ENCODE measurements at places on chromosomes 4 and X. TPM values are rescaled to one million over a fixed set of nuclear protein-coding genes. Genes with fewer than 3 reads are reported as not detected.

DNA sequence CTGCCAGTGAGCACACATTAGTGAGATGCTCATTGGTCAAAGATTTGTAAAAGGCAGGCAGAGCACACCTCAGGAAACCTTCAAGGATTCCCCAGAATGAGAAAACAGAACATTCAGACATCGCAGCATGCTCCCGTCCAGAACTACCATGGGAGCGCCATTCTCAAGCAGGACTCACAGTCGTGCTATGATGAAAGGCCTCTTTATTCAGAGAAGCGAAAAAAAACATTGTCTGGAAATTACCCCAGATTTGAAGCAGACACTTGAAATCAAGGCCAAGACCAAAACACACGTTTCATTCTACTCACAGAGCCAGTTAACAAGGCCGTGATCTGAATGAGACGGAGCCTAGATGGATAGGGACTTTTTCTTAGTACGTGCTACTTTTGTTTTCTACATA lies 961.8 kb upstream of the TENM3 start:
- peak; percentile 41 for DNase-seq
- no peaks in the 10 kb centered on the region for H3K36me3 ChIP-seq
- no peaks in the 10 kb centered on the region for H3K4me1 ChIP-seq
- H3K4me3 ChIP-seq = no peak overlapping the region
- peak overlapping the region; percentile 45 for H3K27ac ChIP-seq

DNA sequence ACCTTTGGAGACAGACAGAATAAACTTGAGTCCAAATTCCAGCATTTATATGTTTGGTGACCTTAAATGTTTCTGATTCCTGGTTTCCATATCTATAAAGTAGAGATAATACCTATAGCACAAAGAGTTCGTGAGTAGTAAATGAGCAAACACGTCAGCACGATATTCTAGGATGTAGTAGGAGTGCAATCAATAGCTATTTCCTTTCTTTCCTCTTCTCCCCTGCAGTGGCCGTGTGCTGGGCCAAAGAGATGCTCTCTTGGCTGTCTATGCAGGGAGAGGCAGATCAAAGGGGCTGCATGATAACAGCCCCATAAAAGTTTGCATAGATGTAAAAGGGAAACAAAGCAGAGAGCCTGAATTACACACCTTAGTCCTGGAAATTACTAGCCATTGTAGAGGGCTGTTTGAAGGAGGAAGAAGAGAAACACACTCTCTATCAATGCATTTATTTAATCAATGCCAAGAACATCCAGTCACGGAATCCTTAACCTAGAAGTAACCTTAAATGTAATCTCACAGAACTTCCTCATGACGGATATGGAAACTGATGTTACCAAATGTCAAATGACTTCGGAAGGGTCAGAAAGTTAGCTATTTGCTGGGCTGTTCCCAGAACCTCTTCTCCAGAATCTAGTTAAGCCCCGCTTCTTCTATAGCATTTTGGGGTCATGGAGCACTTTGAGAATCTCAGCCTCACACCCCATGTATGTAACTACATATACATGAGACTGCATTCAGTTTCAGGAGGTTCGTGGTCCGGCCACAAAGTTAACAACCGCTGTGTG lies 35.5 kb upstream of the PLAC8 start:
- no peaks in the 10 kb centered on the region for H3K4me1 ChIP-seq
- H3K27me3 ChIP-seq = no peaks in the 10 kb centered on the region
- H3K36me3 ChIP-seq = no peaks in the 10 kb centered on the region
- no peak overlapping the region for H3K4me3 ChIP-seq
- DNase-seq = no peak

DNA sequence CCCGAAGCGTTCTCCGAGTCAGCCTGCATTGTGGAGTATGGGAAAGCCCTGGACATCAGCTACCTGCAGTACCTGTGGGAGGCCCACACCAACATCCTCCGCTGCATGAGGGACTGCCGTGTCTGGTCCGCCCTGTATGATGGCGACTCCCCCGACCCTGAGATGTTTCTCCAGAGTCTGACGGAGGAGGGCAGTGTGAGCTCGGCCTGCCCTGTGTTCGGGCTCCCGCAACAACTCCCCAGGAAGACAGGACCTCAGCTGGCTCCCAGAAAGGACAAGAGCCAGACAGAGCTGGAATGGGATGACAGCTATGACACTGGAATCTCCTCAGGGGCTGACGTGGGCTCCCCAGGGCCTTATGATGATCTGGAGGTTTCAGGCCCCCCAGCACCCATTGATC lies 111.3 kb downstream of the GATB start:
- DNase-seq = no peak
- no peaks in the 10 kb centered on the region for H3K27me3 ChIP-seq
- H3K27ac ChIP-seq = no peak overlapping the region
- H3K4me1 ChIP-seq = peaks cover 2% of the 10 kb centered on the region

DNA sequence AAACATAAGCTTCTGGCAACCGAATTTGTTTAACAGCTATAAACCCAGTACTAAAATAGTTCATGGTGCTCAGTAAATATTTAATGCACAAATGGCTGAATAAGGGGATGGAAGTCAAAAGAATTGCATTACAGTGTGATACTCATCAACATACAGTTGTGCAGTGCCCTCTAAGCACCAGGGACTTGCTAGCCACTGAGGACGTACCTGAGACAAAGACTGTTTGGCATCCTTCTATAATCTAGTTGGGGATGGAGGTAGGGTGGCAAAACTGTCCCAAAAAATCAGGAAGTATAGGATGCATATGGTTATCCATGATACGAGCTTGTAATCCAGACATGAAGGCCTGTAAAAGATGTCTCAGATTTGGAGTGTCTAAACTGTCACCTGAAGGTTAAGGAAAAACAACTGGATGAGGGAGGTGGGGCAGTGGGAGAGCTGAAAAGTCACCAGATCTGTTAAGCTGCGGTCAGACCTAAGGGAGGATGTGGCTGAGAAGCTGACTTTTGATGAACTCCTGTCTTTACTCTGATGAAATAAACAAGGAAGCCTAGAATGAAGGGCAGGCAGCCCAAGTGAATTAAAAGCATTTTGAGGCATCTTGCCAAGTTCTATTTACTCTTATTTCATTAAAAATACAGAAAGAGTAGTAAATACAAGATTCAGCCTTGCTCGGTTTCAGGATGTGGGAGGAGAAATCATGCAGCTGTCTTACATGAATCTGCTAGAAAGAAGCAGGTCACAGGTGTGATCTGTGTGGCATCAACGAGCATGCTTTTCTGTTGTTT lies 12.0 kb upstream of the CD38 start:
- no peaks in the 10 kb centered on the region for H3K27me3 ChIP-seq
- no peak overlapping the region for H3K4me3 ChIP-seq
- no peaks in the 10 kb centered on the region for H3K36me3 ChIP-seq
- no peak for DNase-seq
- no peak overlapping the region for H3K27ac ChIP-seq

- no peak for DNase-seq
- no peaks in the 10 kb centered on the region for H3K36me3 ChIP-seq
- peaks cover 12% of the 10 kb centered on the region for H3K27me3 ChIP-seq
- no peaks in the 10 kb centered on the region for H3K4me1 ChIP-seq
- no peak overlapping the region for H3K4me3 ChIP-seq
Observed at GRCh38 chrX:105650986-105651385, 171.4 kb upstream of the NRK start.

DNA sequence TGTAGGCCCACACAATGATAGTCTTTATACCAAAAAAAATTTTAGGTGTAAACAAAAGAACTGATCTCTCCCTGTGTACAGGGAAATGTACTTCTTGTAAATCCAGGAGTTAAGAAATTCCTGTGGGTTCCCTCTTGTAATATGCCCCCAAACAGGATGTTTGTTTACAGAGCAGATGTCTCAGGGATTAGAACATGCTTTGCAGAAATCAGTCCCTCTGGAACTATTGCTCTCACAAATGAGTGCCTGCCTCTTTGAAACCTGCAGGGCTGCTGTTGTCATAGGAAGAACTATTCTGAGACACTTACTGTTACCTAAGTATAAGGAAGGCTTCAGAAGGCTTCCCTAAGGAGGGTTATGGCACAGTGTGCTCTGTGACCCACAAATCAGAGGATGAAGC lies 35.6 kb downstream of the PAK3 start:
- no peak overlapping the region for H3K27ac ChIP-seq
- H3K4me3 ChIP-seq = no peak overlapping the region
- no peak for DNase-seq
- H3K4me1 ChIP-seq = no peaks in the 10 kb centered on the region

Gene SLIT2
- 84.7 TPM for total RNA-seq

DNA sequence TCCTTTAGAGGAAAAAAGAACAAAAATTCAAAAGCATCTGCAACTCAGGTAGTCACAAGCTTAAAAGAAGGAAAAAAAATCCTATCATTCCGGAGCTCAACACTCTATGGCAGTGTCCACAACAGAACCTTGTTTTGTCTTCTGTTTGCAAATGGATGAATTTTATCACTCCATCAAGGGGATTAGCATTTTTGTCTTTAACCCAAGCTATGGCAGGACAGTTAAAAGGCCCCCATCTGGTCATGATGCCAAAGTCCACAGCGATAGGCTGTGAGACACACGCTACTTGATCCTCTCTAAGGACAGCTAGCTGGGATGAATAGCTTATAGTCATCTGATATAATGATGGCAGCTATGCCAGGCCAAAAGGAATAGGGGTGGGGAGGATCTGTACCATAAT lies 16.6 kb downstream of the AMER1 start:
- no peak for DNase-seq
- no peak overlapping the region for H3K27ac ChIP-seq
- H3K27me3 ChIP-seq = no peaks in the 10 kb centered on the region
- peaks cover 29% of the 10 kb centered on the region for H3K36me3 ChIP-seq

- no peaks in the 10 kb centered on the region for H3K4me1 ChIP-seq
- no peaks in the 10 kb centered on the region for H3K36me3 ChIP-seq
- H3K27ac ChIP-seq = no peak overlapping the region
- H3K27me3 ChIP-seq = no peaks in the 10 kb centered on the region
Observed at GRCh38 chrX:113400193-113400704, 559.6 kb upstream of the AMOT start.

DNA sequence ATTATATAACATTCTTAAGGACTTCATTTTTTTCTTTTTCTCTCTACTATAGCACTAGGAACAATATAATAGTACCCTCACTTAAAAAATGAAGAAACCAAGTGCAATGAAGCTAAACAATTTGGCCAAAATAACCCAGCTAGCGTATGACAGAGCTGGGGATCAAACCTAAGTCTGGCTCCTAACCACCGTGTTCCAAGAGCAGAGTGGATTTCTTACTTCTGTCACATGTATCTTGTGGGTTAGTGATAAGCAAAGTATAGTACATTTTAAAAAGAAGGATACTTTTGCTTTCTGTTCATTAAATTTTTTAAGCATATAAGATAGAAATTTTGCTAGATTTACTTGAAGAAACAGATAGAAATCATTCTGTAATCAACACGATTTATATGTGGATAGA lies 11.5 kb downstream of the LIMCH1 start:
- H3K27ac ChIP-seq = no peak overlapping the region
- H3K4me3 ChIP-seq = no peak overlapping the region
- H3K36me3 ChIP-seq = no peaks in the 10 kb centered on the region
- peaks cover 2% of the 10 kb centered on the region for H3K4me1 ChIP-seq
- H3K27me3 ChIP-seq = no peaks in the 10 kb centered on the region

DNA sequence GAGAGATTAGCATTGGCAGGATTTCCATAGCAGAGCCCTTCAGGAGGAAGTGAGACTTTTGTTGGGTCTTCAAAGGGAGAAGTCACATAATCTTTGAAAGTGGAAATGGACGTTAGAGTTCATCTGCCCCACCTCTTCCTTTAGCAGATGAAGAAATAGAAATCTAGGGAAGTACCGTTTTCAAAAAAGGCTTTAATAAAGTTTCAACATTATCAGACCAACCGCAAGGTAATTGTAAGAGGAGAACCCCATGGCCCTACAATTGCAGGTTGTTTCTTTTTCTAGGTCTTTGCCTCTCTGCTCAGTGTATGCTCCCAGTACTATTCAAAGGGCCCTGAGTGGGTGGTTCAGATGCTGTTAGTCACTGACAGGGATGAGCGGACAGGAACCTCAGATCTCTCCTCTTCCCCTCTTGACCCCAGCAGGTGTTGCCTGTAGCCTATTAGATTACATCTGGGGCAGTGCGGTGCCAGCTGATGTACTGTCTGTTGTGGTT lies 48.6 kb upstream of the AP1S2 start:
- peaks cover 7% of the 10 kb centered on the region for H3K27me3 ChIP-seq
- DNase-seq = no peak
- H3K36me3 ChIP-seq = no peaks in the 10 kb centered on the region
- peaks cover 4% of the 10 kb centered on the region for H3K4me1 ChIP-seq
- no peak overlapping the region for H3K27ac ChIP-seq

DNA sequence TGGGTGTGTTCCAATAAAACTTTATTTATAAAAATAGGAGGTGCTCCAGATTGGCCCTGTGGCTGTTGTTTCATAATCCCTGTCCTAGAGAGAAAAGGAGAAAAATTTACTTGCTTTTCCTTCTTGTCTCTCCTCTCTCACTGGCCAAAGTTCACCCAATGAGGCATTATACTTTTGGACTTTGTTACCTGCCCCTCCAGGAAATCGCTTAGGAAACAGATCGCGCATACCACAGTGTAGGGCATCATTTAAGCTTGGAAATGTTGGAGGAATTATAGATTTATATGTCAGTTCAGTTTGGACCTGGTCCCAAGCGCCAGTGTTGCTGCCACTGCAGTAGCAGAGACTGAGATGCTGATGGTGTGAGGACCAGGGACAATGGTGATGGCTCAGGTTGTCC lies 337.6 kb upstream of the NR3C2 start:
- H3K4me3 ChIP-seq = no peak overlapping the region
- H3K36me3 ChIP-seq = no peaks in the 10 kb centered on the region
- H3K27ac ChIP-seq = no peak overlapping the region
- H3K4me1 ChIP-seq = no peaks in the 10 kb centered on the region

DNA sequence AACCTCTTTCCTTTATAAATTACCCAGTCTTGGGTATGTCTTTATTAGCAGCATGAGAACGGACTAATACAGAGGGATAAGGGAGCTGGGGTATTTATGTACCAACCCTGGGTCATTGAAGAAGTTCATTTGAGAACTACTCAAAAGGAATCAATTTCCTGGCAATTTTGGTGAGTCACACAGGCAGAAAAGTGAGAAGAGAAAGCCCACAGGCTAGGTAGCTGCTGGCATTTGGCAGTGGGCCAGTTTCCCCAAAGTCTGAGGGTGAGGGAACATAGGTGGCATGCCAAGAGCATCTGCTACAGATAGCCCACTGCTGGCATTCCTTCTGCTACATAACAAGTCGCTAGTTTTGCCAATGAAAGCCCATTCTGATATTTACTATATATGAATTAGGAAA lies 411.2 kb downstream of the MID1IP1 start:
- H3K4me1 ChIP-seq = peaks cover 4% of the 10 kb centered on the region
- peaks cover 10% of the 10 kb centered on the region for H3K27me3 ChIP-seq
- H3K4me3 ChIP-seq = no peak overlapping the region
- H3K36me3 ChIP-seq = no peaks in the 10 kb centered on the region

Gene FAM133A
- total RNA-seq = 2.4 TPM

DNA sequence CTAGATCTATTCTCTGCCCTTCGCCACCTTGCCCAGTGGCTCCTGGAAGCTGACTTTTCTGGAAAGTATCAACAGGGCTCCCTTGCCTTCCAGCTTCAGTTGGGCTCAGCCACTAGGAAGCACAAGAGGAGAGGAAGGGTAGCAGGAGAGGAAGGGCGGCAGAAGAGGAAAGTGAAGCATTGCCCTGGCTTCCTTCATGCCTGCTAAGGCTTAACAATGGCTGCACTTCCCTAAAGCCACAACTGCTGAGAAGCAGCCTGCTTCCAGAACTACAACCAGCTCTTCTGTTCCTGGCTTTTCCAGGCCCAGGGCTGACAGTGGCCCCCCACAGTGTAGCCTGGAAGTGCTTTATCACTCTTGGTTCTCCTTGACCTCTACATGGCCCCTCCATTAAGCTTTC lies 29.1 kb upstream of the PGM2 start:
- no peaks in the 10 kb centered on the region for H3K36me3 ChIP-seq
- no peaks in the 10 kb centered on the region for H3K27me3 ChIP-seq
- H3K4me1 ChIP-seq = no peaks in the 10 kb centered on the region

Data from spinal cord (tissue), 10 donors.